ENCODE measurements at places on chromosomes 3 and 15. TPM values are rescaled to one million over a fixed set of nuclear protein-coding genes. Genes with fewer than 3 reads are reported as not detected.

Gene ARF4
- total RNA-seq = 273 TPM

Gene PDZRN3
- total RNA-seq = 77.3 TPM

Gene ECE2
- total RNA-seq = not detected

Gene PRICKLE2
- total RNA-seq = 59.9 TPM

Gene TLR9
- total RNA-seq = under 0.01 TPM

All from smooth muscle cell of bladder (primary cell).